ENCODE measurements at places on chromosomes 16 and 17. TPM values are rescaled to one million over a fixed set of nuclear protein-coding genes. Genes with fewer than 3 reads are reported as not detected.

The MT3 gene
- 25.6 TPM for total RNA-seq

The TNFRSF12A gene
- total RNA-seq: 1.2 TPM

The DNAI2 gene
- not detected for total RNA-seq

The TVP23A gene
- not detected for total RNA-seq
